ENCODE measurements at places on chromosomes 2 and 18.

- DNase-seq = no peak
Observed at GRCh38 chr2:120552800-120553481, 182.7 kb upstream of the GLI2 start.

- DNase-seq = no peak
Observed at GRCh38 chr18:50863840-50864375, 15.0 kb upstream of the ME2 start.

- no peak for DNase-seq
Observed at GRCh38 chr2:64640153-64641044, 13.3 kb downstream of the SERTAD2 start.

GRCh38 chr2:198701481-198701880 lies 756.3 kb downstream of the SATB2 start:
- DNase-seq = no peak

- DNase-seq = no peak
Observed at GRCh38 chr2:138373993-138374408, 127.6 kb upstream of the SPOPL start.

DNA sequence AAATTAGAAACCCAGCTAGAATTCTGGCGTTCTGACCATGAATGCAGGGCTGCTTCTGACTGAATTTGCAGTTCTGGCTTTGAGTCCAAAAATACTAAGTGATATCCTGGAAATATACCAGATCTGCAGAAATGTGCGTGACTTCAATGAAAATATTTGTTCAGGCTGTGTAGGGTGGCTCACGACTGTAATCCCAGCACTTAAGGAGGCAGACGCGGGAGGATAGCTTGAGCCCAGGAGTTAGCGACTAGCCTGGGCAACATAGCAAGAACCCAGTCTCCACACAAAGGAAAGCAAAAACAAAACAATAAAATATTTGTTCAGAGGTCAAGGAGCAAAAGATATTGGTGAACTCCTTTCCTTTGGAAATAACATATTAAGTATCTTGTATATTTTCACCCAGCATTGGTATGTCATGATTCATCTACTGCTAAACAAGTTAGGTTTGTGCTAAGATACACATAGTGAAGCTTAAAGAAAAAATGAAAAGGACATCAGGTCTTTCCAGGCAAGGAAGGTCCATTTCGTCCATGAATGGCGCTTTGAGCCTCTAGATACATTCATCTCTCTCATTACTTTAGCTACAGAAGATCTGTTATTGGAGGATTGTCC lies 239.2 kb downstream of the CMPK2 start:
- DNase-seq = no peak

GRCh38 chr2:9897331-9897737 lies 54.1 kb downstream of the TAF1B start:
- no peak for DNase-seq

Measured in stimulated activated naive B cell treated with anti-CD40 and anti-IgM and Interleukin-4, amounts not matched to agents 10 μg/mL and 1 μg/mL and 100 μg/mL, for 72 hours (primary cell).